ENCODE measurements at places on chromosomes 1 and 21.

GRCh38 chr1:15531003-15531402 is 4.4 kb downstream of the DNAJC16 start:
- DNase-seq, result no peak

GRCh38 chr1:41153750-41154274 is 88.3 kb downstream of the SCMH1 start:
- DNase-seq, result no peak

GRCh38 chr21:28516021-28516420 is 476.7 kb downstream of the LTN1 start:
- no peak for DNase-seq

DNA sequence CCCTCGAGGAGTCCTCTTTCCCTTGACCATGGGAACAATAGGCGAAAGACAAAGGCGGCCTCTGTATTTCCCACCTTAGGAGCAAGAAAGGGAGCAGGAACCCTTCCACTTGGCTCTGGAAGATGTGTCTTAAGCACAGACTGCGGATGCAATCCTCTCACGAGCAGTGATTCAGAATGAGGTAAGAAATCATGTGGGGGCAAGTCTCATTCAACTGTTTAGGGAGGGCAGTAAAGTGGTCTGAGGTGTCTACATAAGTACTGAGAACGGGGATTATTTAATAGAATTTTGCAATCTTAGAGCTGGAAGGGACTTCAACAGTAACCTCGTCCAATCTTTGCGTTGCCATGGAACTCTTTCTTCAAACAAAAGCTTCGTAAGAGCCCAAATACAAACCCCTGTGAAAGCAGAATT is 1.6 kb upstream of the DYRK3 start:
- no peak for DNase-seq

DNA sequence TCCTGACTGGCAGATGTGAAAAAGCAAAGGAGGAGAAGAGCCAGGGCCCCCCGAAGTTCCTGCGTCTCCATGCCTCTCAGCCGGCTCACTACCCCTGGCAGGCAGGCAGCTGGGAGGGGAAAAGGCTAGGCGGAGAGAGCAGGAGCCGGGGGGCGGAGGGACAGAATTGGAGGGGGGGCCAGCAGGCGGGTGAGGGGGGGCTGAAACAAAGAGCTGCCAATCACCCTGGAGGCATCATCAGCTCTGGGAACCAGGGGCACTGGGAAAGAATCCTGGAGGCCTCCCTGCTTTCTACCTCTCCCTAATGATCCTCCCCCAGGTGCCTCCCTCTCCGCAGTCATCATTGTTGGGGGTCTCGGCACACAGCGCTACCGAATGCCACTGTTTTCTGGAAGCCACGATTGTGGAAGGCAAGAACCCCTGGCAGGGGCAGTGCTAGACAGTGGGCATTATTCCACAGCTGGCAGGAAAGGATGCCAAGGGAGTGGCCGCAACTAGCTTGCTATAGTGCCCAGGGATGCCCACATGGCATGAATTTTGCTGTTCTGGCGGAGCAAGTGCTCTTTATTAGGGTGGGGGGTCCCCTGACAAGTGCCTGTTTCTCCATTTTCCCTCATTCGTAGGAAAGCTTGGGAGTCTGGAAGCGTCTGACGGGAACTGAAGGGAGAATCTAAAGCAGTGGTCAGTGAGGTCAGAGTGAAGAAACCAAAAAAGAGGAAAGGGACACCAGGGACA is at the start of gene THBS3:
Gene THBS3 (minus strand): TSS at position 92 of the 735 bp plus-strand sequence. CDS start 21 bp downstream, at position 71.
- no peak for DNase-seq

GRCh38 chr1:165905853-165906252 is 78.4 kb downstream of the UCK2 start:
- DNase-seq, result no peak

- DNase-seq, result no peak
Measured at GRCh38 chr1:202952818-202953217, 5.3 kb downstream of the ADIPOR1 start.

GRCh38 chr1:213466541-213466940 is 415.5 kb downstream of the RPS6KC1 start:
- DNase-seq, result no peak

GRCh38 chr1:175801979-175802378 is 58.6 kb upstream of the TNR start:
- DNase-seq, result no peak

- peak; percentile 35 for DNase-seq
Measured at GRCh38 chr1:153509729-153510354, 25.9 kb downstream of the S100A6 start.

GRCh38 chr1:198072177-198072576 is 84.6 kb upstream of the NEK7 start:
- DNase-seq, result no peak

DNA sequence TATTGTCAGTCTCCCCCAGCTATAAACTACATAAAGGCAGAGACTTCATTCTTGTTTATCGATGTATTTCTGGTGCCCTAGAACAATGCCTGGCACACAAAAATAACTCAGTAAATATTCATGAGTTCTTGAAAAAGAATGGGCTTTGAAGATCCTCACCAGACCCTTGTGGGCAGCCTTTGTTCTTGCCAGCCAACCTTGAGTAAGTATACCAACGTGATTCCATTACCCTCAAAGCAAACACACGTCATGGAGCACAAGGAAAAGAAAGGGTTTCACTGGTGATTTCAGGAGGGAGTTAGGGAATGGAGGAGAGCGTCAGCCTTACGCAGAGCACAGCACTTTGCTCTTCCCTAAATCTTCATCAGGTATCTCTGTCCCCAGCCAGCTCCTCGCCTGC is 29.4 kb downstream of the NMNAT2 start:
- DNase-seq, result no peak

DNA sequence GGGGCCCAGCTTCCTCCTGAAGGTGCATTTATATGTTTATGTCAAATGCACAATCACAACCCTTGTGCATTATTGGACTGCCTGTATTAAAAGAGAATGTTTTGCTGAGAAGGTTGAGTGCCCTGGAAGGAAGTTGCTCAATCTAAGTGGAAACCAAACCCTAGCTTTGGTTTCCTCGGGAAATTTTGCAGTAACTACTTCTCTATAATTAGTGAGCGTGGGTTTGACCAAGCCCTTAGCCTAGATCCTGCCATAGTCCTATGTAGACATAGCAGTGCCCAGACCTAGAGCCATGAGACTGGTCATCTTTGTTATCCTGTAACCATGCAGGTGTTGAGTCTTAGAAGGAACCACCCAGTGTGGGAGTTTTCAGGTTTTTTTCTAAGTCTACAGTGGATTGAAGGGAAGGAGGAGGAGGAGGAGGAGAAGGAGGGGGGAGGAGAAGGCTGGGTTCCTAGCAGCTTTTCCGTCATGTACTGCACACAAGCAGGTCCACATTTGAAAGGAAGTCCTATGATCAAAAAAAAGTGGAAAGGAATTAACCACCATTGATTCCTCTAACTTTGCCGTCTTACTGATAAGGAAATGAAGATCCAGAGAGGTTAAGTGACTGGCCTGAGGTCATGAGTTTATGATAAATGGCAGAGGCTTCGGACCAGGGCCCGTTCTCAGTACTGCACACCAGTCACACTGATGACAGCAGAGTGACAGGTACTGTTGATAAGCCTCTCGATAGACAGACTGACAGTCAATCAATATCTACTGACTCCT is 72.2 kb upstream of the LYST start:
- peak; percentile 37 for DNase-seq

DNA sequence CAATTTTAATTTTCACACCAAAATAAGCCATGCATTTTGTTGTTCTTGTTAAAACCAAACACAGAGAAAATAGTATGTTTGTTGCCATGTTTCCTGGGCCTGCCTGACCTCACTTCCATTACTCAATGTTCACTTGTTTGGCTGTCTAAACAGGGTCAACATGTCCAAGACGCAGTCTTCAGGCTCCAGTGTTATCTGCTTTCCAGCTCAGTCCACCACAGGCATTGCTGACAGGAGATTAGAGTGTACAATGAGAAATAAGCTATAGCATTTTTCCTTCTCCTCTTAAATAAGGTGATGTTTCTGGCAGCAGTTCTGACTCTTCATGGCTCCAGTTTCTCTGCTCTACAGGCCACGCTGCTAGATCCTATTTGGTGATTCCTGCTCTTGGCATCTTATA is 1030.5 kb downstream of the KCNT2 start:
- no peak for DNase-seq

DNA sequence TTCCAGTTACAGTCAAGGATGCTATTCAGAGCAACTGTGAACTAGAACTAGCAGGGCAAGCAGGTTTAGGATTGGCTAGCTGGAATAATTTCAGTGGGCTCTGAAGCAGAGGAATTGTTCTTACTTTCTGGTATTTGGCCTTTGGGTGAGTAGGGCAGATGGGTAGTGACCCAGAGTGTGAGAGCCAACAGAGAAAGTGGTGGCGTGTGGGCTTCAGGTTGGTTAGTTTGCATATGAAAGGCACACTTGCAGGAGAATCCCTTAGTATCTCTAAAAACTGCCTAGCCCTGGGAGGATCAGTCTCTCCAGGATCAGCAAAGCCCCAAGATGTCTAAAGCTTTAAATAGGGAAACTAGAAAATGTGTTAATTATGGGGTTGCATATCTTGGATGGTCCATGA is 67.6 kb upstream of the LRRC8B start:
- no peak for DNase-seq

GRCh38 chr1:87091425-87091824 is 177.0 kb downstream of the HS2ST1 start:
- no peak for DNase-seq

GRCh38 chr1:19877181-19877750 is 4.9 kb upstream of the OTUD3 start:
- no peak for DNase-seq

- no peak for DNase-seq
Measured at GRCh38 chr1:234454926-234455325, 24.1 kb downstream of the TARBP1 start.

DNA sequence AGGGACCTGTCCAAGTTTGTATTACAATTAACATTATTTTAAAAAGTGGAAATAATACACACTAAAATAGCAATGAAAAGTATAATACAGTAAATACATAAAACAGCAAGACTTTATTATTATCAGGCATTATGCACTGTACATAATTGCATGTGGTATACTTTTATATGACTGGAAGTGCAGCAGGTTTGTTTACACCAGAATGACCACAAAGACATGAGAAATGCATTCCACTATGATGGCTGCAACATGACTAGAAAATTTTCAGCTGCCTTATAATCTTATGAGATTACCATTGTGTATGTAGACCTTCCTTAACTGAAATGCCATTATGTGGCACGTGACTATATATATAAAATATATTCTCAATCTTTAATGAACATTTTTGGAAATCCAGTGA is 1699.6 kb downstream of the KCNT2 start:
- DNase-seq, result no peak

GRCh38 chr1:240772131-240772530 is 160.2 kb upstream of the GREM2 start:
- no peak for DNase-seq

DNA sequence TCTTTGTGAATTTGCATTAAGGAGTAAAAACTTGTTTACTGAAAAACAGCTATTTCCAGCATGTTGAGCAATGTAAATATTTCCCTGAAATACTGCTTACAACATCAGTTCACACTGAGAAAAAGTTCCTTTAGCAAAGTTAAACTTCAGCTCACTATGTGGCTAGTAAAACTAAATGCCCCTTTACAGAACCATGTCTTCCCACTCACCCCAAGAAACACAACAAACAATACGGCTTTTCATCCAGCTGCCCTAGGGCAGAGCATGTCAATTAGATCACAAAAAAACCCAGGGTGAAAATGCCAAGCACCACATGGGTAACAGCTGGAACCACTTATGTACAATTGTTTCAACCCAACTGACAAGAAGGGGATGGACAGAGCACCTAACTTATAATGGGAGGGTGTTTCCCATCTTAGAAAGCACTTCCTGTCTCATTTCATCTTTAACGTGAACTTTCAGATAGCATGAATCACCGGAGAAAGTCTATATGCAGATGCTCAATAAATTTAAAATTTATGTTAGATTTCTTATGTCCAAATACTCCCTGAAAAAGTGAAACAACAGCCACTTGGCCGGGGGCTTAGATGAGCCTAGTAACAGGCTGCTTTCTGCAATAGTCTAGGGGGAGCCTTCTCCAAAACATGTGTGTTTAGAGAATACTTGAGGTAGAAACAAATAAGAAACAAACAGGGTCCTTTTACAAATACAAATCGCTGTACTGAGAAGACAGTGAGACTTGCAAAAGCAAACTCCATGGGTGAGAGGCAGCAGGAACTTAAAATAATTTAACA is 6.6 kb downstream of the NID1 start:
- DNase-seq, result no peak

DNA sequence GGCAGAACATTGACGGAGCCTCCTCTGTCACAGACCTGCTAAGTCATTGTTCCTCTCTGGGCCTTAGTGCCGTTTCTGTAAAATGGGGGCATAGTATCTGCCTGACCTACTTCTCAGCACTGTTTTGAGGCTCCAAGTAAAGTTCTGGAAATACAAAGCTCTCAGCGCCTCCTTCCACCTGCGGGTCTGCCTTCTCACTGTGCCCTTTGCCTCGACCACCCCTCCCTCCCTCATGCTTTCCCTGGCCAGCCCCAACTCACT is 15.4 kb upstream of the WASF2 start:
- DNase-seq, result no peak

DNA sequence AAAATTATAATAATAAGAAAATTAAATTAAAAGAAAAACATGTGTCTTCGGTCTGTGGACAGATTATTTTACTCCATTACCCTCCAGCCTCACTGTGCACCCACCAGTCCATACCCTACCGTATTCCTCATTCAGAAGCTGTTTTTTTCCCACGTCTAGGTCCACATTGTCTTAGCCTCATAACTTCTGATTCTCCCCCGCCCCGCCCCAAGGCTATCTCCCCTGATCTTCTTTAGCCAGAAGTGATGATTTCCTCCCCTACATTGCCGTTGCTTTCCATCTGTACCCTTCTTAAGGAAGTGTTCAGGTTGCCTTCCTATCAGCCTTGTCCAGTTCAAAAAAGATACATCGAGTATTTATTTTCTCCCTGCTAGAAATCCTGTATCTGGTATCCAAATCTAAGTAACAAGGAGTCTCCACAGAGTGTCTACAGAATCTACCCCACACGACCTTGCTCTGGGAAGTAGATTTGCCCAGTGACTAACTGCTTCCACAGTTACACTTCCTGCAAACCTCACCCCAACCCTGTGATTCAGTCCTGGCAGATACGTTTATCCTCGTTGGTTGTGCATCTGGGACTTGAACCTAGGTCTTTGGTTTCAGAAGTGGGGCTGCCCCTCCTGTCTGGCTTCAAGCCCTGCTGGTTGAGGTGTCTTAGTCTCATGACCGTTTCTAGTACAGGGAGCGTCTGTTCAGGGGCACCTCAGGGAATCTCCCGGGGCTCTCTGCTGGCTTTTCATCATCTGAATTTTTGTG is 470.2 kb downstream of the CAMTA1 start:
- DNase-seq, result no peak

DNA sequence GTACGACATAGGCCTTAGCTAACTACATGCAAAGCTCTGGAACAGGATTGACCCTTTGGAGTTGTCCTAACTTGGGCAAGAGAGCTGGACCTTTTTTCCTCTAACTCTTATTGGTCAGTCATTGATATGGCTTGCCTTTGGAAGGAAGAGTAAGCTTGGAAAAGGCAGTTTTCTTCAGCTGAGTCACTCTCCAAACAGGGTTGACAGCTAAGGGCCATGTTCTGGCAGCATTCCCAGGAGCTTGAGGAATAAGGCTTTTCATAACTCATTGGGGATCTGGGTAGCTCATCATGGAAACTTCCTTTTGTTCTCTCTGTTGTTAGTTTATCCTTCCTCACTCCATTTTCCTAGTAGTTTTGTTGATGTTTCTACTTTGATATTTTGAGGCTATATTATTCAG is 14.5 kb upstream of the ERRFI1 start:
- DNase-seq, result no peak

GRCh38 chr21:45353200-45353599 is 51.8 kb upstream of the COL18A1 start:
- DNase-seq, result no peak
